Activated naive CD8-positive, alpha-beta T cell treated with anti-CD3 and anti-CD28 coated beads for 36 hours (primary cell): ENCODE measurements at places on chromosomes 3 and 15. TPM values are rescaled to one million over a fixed set of nuclear protein-coding genes. Genes with fewer than 3 reads are reported as not detected.

DNA sequence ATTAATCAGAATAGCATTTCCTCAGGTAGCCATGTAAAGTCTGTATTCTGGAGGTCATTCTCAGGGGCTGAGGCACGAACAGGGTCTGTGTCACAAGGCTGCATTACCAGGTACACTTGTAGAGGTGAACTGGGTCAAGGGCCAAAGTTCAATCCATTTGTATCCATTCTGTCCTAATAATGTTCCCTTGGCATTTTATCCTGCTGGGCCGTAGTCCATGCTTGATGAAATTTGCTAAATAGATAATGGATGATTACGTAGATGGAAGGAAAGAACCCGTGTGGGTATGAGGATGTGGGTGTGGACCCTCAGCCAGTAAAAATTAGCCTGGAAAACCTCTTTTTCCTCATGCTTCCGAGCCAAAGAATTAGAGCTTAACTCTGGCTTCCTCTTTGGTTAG is 785.9 kb downstream of the GRM7 start:
- no peak overlapping the region for H3K27ac ChIP-seq
- H3K4me3 ChIP-seq: no peak overlapping the region
- DNase-seq: no peak
- no peaks in the 10 kb centered on the region for H3K4me1 ChIP-seq

DNA sequence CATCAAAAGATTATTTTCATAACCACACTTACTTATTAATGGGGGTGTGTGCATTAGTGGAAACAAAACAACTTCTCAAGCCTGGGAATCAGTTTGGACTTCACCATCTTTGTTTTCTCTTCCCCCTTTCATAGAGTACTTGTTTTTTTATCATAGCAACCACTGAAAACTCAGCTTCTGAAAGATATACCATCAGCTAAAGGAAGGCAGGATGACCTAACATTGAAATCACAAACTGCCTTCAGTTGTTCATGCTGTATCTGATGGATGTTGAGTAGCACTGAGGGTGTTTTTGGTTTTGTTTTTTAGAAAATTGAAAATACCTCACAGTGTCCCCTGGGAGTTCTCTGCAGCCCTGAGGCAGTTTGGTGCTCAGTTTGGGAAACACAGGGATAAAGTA is 46.5 kb downstream of the NEK10 start:
- no peak overlapping the region for H3K4me3 ChIP-seq
- no peaks in the 10 kb centered on the region for H3K4me1 ChIP-seq
- no peaks in the 10 kb centered on the region for H3K27me3 ChIP-seq
- DNase-seq: no peak
- no peaks in the 10 kb centered on the region for H3K36me3 ChIP-seq

- peaks cover 42% of the 10 kb centered on the region for H3K36me3 ChIP-seq
- H3K4me3 ChIP-seq: no peak overlapping the region
- peak overlapping the region; percentile 32 for H3K27ac ChIP-seq
- no peak for DNase-seq
These were observed 5.0 kb downstream of the RPLP1 start for GRCh38 chr15:69457304-69458280.

GRCh38 chr15:62977952-62978811 is 64.4 kb upstream of the TPM1 start:
- H3K27me3 ChIP-seq: peaks cover 3% of the 10 kb centered on the region
- H3K27ac ChIP-seq: no peak overlapping the region
- no peak for DNase-seq
- H3K36me3 ChIP-seq: no peaks in the 10 kb centered on the region
- H3K4me3 ChIP-seq: no peak overlapping the region
- H3K4me1 ChIP-seq: no peaks in the 10 kb centered on the region

DNA sequence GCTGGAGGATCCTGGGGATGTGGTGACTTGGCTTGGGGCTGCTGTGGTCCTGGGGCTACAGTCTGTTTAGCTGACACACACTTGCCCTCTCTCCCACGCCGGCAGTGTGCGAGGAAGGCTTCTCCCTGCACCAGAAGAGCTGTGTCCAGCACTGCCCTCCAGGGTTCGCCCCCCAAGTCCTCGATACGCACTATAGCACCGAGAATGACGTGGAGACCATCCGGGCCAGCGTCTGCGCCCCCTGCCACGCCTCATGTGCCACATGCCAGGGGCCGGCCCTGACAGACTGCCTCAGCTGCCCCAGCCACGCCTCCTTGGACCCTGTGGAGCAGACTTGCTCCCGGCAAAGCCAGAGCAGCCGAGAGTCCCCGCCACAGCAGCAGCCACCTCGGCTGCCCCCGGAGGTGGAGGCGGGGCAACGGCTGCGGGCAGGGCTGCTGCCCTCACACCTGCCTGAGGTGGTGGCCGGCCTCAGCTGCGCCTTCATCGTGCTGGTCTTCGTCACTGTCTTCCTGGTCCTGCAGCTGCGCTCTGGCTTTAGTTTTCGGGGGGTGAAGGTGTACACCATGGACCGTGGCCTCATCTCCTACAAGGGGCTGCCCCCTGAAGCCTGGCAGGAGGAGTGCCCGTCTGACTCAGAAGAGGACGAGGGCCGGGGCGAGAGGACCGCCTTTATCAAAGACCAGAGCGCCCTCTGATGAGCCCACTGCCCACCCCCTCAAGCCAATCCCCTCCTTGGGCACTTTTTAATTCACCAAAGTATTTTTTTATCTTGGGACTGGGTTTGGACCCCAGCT is 2.9 kb upstream of the FES start:
- H3K27ac ChIP-seq: no peak overlapping the region
- peaks cover 10% of the 10 kb centered on the region for H3K4me1 ChIP-seq
- H3K36me3 ChIP-seq: peaks cover 15% of the 10 kb centered on the region
- no peak overlapping the region for H3K4me3 ChIP-seq
- DNase-seq: no peak
- H3K27me3 ChIP-seq: peaks cover 4% of the 10 kb centered on the region

- DNase-seq: no peak
- no peak overlapping the region for H3K4me3 ChIP-seq
- H3K27ac ChIP-seq: no peak overlapping the region
- no peaks in the 10 kb centered on the region for H3K27me3 ChIP-seq
- peaks cover 6% of the 10 kb centered on the region for H3K36me3 ChIP-seq
These were observed 479.8 kb downstream of the SHQ1 start for GRCh38 chr3:72368331-72368975.

- peak within 1 kb of the TSS; percentile 81 for H3K4me3 ChIP-seq
- peak; percentile 53 for DNase-seq
- no peaks in the 10 kb centered on the region for H3K36me3 ChIP-seq
- peaks cover 42% of the 10 kb centered on the region for H3K27me3 ChIP-seq
- no peak within 1 kb of the TSS for H3K27ac ChIP-seq
These were observed at the start of gene PFN2 for GRCh38 chr3:149970716-149971402. TSS of gene PFN2 (minus strand) at chr3:149970895. CDS start at chr3:149970856, 39 bp downstream.

DNA sequence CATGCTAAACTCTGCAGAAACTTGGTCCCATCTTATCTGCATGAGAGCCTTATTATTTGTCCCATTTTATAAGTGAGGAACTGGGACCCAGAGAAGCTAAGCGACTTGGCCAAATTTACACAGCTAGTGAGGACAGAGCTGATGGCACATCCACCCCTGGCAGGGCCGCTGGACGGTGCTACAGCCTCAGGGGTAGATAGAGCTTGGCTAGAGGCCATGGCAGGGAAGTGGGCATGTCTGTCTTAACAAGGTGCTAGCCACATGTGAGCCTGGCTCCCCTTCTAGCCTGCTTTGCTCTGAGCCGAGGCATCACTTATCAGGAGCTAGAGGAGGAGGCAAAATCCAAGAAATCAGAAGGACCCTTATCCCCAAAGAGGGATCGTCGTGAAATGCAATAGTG is 36.7 kb upstream of the SYNM start:
- DNase-seq: no peak
- no peak overlapping the region for H3K4me3 ChIP-seq
- no peaks in the 10 kb centered on the region for H3K4me1 ChIP-seq
- H3K27ac ChIP-seq: no peak overlapping the region
- no peaks in the 10 kb centered on the region for H3K36me3 ChIP-seq
- peaks cover 3% of the 10 kb centered on the region for H3K27me3 ChIP-seq

- H3K4me3 ChIP-seq: no peak overlapping the region
- H3K36me3 ChIP-seq: peaks cover 3% of the 10 kb centered on the region
- no peak for DNase-seq
These were observed 42.6 kb downstream of the MGLL start for GRCh38 chr3:127779747-127780146.

- H3K36me3 ChIP-seq: peaks cover 10% of the 10 kb centered on the region
- H3K27me3 ChIP-seq: no peaks in the 10 kb centered on the region
- no peak overlapping the region for H3K4me3 ChIP-seq
- no peak for DNase-seq
These were observed 78.3 kb downstream of the MCF2L2 start for GRCh38 chr3:183350164-183350563.

DNA sequence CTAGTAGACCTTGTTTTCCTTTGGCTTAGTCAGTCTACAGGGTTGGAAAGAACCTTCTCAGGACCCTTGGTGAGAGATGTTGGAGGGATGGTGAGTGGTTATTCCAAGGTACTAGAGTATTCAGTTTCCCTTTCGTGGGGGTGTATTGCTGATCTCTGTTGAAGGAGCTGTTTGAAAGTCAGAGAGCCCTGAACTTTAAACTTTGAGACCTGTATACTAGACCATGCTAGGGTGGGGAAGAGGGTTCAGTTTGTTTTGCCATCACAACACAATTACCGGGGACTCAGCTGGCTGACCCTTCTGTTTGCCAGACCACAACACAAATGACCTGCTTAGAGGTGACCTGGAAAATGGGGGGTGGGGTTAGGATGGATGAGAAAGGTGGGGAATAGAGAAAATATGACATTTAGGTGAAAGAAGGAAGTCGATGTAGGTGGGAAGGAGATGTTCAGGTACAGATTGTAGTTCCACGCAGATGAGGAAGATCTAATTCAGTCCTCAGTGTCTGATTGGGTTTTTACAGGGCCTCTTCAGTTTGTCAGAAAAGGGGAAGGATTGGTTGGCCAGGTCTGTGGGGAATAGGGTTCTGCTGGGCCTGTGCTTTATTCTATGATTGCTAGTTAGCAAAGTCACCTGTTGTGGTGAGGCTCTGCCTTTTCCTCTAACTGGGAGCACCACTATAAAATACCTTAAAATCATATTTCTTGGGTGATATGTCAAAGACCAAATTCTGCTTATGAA is 6.8 kb downstream of the UBE2E2 start:
- peak overlapping the region; percentile 52 for H3K27ac ChIP-seq
- DNase-seq: no peak
- peaks cover 20% of the 10 kb centered on the region for H3K36me3 ChIP-seq
- H3K4me3 ChIP-seq: no peak overlapping the region
- no peaks in the 10 kb centered on the region for H3K27me3 ChIP-seq
- H3K4me1 ChIP-seq: peaks cover 38% of the 10 kb centered on the region

- peaks cover 45% of the 10 kb centered on the region for H3K4me1 ChIP-seq
- H3K27ac ChIP-seq: no peak overlapping the region
- no peak overlapping the region for H3K4me3 ChIP-seq
- DNase-seq: no peak
- H3K36me3 ChIP-seq: no peaks in the 10 kb centered on the region
These were observed 40.3 kb upstream of the ATP2C1 start for GRCh38 chr3:130853581-130853980.

DNA sequence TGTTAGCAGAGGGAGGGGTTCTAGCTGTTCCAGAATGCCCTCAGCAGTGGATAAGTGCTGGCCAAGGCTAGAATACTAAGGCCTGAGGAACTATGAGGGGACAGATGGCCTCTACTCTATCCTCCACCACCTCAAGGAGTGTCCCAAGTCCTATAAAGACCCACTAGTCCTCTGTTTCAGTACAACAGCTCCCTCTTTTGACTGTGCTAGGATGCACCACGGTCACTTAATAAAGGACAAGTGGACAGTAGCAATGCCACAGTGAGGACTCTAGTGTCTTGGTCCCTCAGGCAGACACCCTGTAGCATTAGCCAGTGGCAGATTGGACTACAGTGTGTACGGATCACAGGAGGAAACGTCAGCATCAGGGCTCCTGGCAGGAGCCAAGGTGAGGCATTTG is 171.8 kb upstream of the PROK2 start:
- H3K36me3 ChIP-seq: peaks cover 2% of the 10 kb centered on the region
- H3K27me3 ChIP-seq: no peaks in the 10 kb centered on the region
- H3K4me1 ChIP-seq: peaks cover 16% of the 10 kb centered on the region

GRCh38 chr3:62255758-62256157 is 117.6 kb downstream of the FEZF2 start:
- no peak overlapping the region for H3K4me3 ChIP-seq
- peaks cover 13% of the 10 kb centered on the region for H3K27me3 ChIP-seq
- no peak overlapping the region for H3K27ac ChIP-seq
- H3K36me3 ChIP-seq: no peaks in the 10 kb centered on the region

- H3K36me3 ChIP-seq: no peaks in the 10 kb centered on the region
- H3K27me3 ChIP-seq: no peaks in the 10 kb centered on the region
- H3K4me3 ChIP-seq: no peak overlapping the region
- H3K27ac ChIP-seq: no peak overlapping the region
- DNase-seq: no peak
- peaks cover 34% of the 10 kb centered on the region for H3K4me1 ChIP-seq
These were observed 156.1 kb upstream of the CGNL1 start for GRCh38 chr15:57220205-57220604.

- DNase-seq: no peak
- peaks cover under 1% of the 10 kb centered on the region for H3K36me3 ChIP-seq
- H3K27ac ChIP-seq: no peak overlapping the region
- H3K27me3 ChIP-seq: no peaks in the 10 kb centered on the region
- no peak overlapping the region for H3K4me3 ChIP-seq
- peaks cover 30% of the 10 kb centered on the region for H3K4me1 ChIP-seq
These were observed 73.5 kb downstream of the TRAK1 start for GRCh38 chr3:42164656-42165055.

GRCh38 chr3:186691676-186692075 is 25.5 kb upstream of the KNG1 start:
- DNase-seq: no peak
- no peak overlapping the region for H3K4me3 ChIP-seq
- no peak overlapping the region for H3K27ac ChIP-seq
- no peaks in the 10 kb centered on the region for H3K36me3 ChIP-seq
- H3K4me1 ChIP-seq: no peaks in the 10 kb centered on the region
- H3K27me3 ChIP-seq: peaks cover 9% of the 10 kb centered on the region

DNA sequence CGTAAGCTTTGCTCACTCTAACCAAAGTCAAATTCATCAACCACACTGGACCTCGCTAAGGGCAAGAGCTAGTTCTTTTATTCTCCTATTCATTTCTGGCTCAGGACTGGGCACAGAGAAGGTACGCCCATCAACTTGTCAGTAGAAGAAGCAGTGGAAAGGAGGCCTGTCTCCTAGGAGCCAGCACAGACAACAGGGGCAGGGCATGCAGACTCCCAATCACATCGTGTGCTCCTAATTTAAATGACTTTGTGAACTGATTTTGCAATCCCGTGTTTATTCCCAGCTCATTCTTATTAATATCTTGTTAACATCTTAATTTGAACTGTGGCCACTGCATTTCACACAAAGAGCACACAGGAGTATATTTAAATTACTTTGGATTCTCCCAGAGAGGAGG is 161.1 kb upstream of the BCL6 start:
- H3K4me3 ChIP-seq: no peak overlapping the region
- H3K27me3 ChIP-seq: no peaks in the 10 kb centered on the region
- H3K27ac ChIP-seq: no peak overlapping the region
- H3K4me1 ChIP-seq: peaks cover 16% of the 10 kb centered on the region

The DNAH12 gene
- not detected for total RNA-seq

The LYZL4 gene
- total RNA-seq: not detected

The FSIP1 gene
- total RNA-seq: 0.74 TPM

The KBTBD13 gene
- not detected for total RNA-seq

The NCEH1 gene
- total RNA-seq: 6.4 TPM

The IQCF5 gene
- not detected for total RNA-seq

The ACOX2 gene
- total RNA-seq: not detected

The CFAP20DC gene
- 2.4 TPM for total RNA-seq

The LRTM1 gene
- total RNA-seq: not detected

The LMOD3 gene
- total RNA-seq: not detected
